ENCODE measurements at places on chromosomes 2 and 18. TPM values are rescaled to one million over a fixed set of nuclear protein-coding genes. Genes with fewer than 3 reads are reported as not detected.

Gene FBXO48
- 0.49 TPM for polyA plus RNA-seq

Gene RAX
- not detected for polyA plus RNA-seq

Gene FAHD2B
- polyA plus RNA-seq = 10.7 TPM

Gene SPHKAP
- 0.50 TPM for polyA plus RNA-seq

Gene RALB
- 60.7 TPM for polyA plus RNA-seq

Gene NEUROD1
- not detected for polyA plus RNA-seq

Gene VWC2L
- polyA plus RNA-seq = not detected

Gene TTN
- not detected for polyA plus RNA-seq

Gene CNTNAP5
- not detected for polyA plus RNA-seq

Gene NPAS2
- polyA plus RNA-seq = 12.8 TPM

Gene MYOM1
- polyA plus RNA-seq = 0.26 TPM

Gene IMMT
- 51.3 TPM for polyA plus RNA-seq

Gene PTH2R
- polyA plus RNA-seq = not detected

All from BJ (cell line).